Memory B cell (primary cell): ENCODE measurements at places on chromosomes 7 and 10.

DNA sequence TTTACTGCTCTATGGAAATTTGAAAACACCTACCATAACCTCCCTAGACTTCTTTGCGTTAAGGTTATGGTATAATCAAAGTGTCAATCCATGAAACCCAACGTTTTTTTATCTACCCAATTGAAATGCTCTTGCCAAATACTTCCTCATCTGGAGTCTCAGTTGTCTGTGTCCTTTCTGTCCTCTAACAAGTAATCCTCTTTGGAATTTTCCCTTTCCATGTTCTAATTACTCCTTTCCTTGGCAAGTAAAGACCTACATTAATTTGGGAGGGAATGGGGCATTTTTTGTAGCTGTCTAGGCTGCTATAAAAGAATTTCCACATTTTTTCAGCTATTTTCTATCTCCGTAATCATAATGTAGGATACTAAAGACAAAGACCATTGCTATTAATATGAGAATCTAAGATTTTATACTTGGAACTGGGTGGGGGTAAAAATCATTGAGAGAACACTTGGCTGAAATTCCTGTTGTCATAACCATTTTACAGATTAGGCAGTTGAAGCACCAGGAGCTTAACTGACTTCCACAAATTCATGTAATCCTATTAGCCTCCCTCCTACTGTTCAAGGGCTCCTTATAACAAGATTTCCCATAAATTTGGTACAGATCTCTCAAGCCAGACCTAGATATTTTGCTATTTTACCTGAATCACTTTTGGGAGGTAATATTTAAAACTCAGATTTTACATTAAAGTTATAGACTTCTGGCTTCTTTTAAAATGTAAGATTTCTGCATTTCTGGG, 1307.6 kb downstream of the XPNPEP1 start:
- DNase-seq: no peak

DNA sequence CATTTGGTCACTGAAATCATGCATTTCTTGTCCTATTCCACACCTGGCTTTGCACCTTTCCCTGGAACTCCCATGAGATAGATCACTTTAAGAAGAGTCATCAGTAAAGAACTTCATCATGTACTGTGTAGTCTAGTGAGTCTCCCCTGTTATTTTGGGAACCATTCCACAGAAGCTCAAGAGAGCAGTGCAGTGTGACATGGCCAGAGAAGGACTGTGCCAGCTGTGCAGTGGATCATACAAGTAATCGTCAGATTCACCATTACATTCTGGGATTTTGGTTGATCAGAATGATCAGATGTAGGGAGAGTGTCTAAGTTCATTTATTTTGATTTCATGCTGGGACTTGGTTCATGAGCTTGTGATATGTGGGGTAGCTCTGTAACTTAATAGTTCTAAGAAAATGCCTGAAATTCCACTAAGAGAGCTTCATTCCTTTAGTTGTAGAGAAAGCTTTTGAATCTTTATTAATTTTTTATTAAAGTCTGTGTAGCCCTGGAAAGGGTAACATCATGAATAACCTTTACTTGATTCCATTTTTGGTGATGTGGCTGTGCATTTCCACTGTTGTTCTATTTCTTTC, 166.8 kb downstream of the SUGCT start:
- no peak for DNase-seq

DNA sequence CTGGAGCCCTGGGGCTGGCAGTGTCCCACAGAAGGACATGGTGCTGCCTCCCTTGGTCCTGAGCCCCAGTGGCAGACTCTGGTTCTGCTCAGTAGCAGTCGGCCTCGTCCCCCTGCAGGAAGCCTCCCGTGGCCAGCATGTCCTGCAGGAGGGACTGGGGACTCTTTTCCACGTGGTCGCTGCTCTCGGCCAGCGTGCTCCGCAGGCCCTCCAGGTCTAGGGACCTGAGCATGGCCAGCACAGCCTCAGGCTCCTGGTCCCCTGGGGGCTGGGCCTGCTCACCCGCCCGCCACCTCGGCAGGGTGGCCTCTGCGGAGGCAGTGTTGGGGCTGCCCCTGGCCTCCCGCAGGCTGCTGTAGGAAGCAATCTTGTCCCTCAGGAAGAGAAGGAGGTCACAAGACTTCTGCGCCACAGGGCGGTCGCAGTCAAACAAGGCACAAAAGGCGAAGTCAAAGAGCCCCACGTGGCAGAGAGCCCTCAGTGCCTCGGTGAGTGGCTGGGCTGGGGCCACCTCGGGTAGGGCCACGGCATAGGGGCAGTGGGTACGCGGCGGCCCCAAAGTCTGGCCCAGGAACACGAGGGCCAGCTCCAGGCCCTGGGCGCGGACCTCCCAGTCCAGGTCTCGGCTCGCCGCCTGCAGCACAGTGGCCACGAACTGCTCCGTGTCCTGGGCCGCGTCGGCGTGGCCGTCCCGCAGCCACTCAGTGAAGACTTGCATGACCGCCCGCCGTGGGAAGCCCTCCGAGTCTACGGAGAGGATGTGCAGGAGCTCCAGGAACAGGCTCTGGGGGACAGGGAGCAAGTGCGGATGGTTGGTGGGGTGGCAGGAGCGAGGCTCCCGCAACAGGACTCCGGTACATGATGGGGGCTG, 17.1 kb downstream of the BRAT1 start:
- DNase-seq: no peak

GRCh38 chr7:134153493-134154136, 26.5 kb downstream of the LRGUK start:
- DNase-seq: no peak
